Activated T-helper 2 cell treated with anti-CD3 and anti-CD28 coated beads, Interferon-gamma antibody, Interleukin-2, Interleukin-4, amounts not matched to agents 10 μg/mL and 5 μg/mL and 100 μg/mL, durations not matched to agents 14 hours and 24 hours and 36 hours (primary cell): ENCODE measurements at places on chromosomes 5 and 9. TPM values are rescaled to one million over a fixed set of nuclear protein-coding genes. Genes with fewer than 3 reads are reported as not detected.
A peak's percentile ranks its signal among the peaks of the same experiment; 100 is the strongest.

GRCh38 chr5:94017579-94017978, 276.2 kb upstream of the POU5F2 start:
- peaks cover 66% of the 10 kb centered on the region for H3K36me3 ChIP-seq
- no peak overlapping the region for H3K27ac ChIP-seq

GRCh38 chr9:100443781-100444768, 17.1 kb downstream of the MSANTD3 start:
- no peak overlapping the region for H3K27ac ChIP-seq
- H3K4me1 ChIP-seq, result peaks cover 4% of the 10 kb centered on the region
- H3K27me3 ChIP-seq, result no peaks in the 10 kb centered on the region
- peaks cover 20% of the 10 kb centered on the region for H3K36me3 ChIP-seq

- DNase-seq, result no peak
- no peak overlapping the region for H3K4me3 ChIP-seq
- no peaks in the 10 kb centered on the region for H3K36me3 ChIP-seq
- H3K27me3 ChIP-seq, result peaks cover 10% of the 10 kb centered on the region
- H3K4me1 ChIP-seq, result peaks cover 15% of the 10 kb centered on the region
These were observed 155.1 kb upstream of the RAI14 start for GRCh38 chr5:34501016-34501415.

GRCh38 chr5:59609501-59610265, 283.8 kb downstream of the PDE4D start:
- H3K36me3 ChIP-seq, result no peaks in the 10 kb centered on the region
- peaks cover 23% of the 10 kb centered on the region for H3K27me3 ChIP-seq
- no peak overlapping the region for H3K4me3 ChIP-seq
- no peak overlapping the region for H3K27ac ChIP-seq

- no peak for DNase-seq
- no peaks in the 10 kb centered on the region for H3K4me1 ChIP-seq
- no peaks in the 10 kb centered on the region for H3K36me3 ChIP-seq
- H3K4me3 ChIP-seq, result no peak overlapping the region
These were observed 100.4 kb upstream of the FAM174A start for GRCh38 chr5:100434815-100435214.

DNA sequence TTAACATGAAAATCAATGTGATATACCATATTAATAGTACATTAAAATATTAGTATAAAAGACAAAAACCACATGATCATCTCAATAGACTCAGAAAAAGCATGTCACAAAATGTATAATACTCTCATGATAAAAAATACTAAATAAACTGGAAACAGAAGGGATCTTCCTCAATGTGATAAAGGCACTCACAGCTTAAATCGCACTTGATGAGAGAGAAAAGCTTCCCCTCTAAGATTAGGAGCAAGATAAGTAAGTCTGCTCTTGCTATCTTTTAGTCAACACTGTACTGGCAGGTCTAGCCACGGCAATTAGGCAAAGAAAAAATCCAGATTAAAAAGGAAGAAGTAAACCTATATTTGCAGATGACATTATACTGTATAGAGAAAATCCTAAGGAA, 21.8 kb upstream of the MSH3 start:
- H3K27ac ChIP-seq, result peak overlapping the region; percentile 22
- peaks cover 68% of the 10 kb centered on the region for H3K36me3 ChIP-seq
- no peak overlapping the region for H3K4me3 ChIP-seq
- H3K4me1 ChIP-seq, result peaks cover 6% of the 10 kb centered on the region

DNA sequence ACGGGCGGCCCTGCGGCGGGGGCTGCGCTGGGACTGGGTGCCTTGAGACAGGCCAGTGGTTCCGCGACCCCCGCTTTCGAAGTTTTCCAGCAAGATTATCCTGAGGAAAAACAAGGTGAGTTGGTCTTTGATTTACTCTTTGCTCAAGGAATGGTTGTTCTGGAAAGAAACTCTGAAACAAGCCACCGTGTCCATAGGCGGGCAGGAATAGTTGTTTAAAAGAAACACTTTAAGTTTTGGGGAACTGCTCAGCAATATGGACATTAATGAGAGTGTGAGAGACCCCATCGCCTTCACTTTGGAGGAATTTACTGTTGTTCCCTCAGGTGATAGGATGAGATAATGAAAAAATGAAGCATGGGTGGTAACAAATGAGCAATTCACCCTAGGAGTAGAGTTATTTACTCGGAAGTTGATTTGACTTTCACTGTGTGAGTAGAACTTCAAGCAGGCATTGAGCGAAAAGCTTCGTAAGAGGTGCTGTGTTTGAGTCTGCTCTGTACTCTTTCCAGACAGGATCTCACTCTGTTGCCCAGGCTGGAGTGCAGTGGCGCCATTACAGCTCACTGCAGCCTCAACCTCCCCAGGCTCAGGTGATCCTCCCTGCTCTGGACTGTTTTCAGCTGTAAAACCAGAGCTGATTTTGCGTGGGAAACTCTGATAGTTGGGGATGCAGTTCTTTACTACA, 1.1 kb downstream of the DMRTA1 start:
- peaks cover 8% of the 10 kb centered on the region for H3K4me1 ChIP-seq
- no peak overlapping the region for H3K27ac ChIP-seq
- no peak for DNase-seq
- no peaks in the 10 kb centered on the region for H3K36me3 ChIP-seq
- no peak overlapping the region for H3K4me3 ChIP-seq

DNA sequence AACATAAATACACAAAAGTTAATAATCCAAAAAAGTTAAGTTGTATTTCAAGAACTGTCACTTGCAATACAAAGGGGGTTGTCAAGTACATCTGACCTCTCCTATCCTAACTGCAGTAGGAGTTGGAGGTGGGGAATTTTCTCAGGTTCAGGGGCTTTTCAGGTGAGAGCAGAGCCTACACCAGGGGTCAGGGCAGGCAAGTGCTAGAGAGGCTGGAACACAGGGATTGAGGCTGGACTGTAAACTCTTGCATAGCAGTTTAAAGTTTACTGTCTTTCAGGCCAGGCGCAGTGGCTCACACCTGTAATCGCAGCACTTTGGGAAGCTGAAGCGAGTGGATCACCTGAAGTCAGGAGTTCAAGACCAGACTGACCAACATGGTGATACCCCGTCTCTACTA, 25.4 kb upstream of the RASGRF2 start:
- peaks cover 8% of the 10 kb centered on the region for H3K4me1 ChIP-seq
- no peak for DNase-seq
- H3K4me3 ChIP-seq, result no peak overlapping the region
- no peaks in the 10 kb centered on the region for H3K27me3 ChIP-seq
- H3K36me3 ChIP-seq, result no peaks in the 10 kb centered on the region
- no peak overlapping the region for H3K27ac ChIP-seq

- H3K27me3 ChIP-seq, result peaks cover 19% of the 10 kb centered on the region
- no peak for DNase-seq
- peak overlapping the region; percentile 26 for H3K4me3 ChIP-seq
- no peak overlapping the region for H3K27ac ChIP-seq
These were observed 2.9 kb upstream of the DELE1 start for GRCh38 chr5:141920771-141921170.

DNA sequence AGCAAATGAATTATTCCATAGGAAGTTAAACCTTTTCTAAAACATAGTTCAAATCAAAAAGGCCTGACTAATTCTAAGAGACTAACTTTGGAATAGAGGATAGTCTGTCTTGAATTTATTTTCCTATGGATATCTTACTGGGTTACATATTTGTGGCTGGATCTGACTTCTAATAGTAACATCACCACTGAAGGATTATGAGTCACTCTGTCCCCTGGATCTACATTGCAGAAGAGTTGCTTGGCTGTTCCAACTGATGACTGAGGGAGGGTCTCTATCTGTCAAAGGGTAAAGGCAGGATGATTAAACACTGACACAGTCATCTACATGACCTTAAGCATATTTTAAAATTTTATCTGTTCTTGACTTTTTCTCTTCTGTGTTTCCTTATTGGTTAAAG, 119.6 kb upstream of the FST start:
- no peaks in the 10 kb centered on the region for H3K27me3 ChIP-seq
- H3K27ac ChIP-seq, result no peak overlapping the region
- H3K36me3 ChIP-seq, result no peaks in the 10 kb centered on the region
- H3K4me3 ChIP-seq, result no peak overlapping the region
- H3K4me1 ChIP-seq, result no peaks in the 10 kb centered on the region
- no peak for DNase-seq

GRCh38 chr5:138972836-138973235, 97.7 kb upstream of the LRRTM2 start:
- H3K4me3 ChIP-seq, result no peak overlapping the region
- peaks cover 19% of the 10 kb centered on the region for H3K4me1 ChIP-seq
- H3K36me3 ChIP-seq, result no peaks in the 10 kb centered on the region
- no peak overlapping the region for H3K27ac ChIP-seq
- no peak for DNase-seq

GRCh38 chr5:63483338-63483737, 478.9 kb downstream of the HTR1A start:
- no peaks in the 10 kb centered on the region for H3K4me1 ChIP-seq
- DNase-seq, result no peak
- H3K27ac ChIP-seq, result no peak overlapping the region
- H3K27me3 ChIP-seq, result no peaks in the 10 kb centered on the region
- no peaks in the 10 kb centered on the region for H3K36me3 ChIP-seq

- no peak overlapping the region for H3K27ac ChIP-seq
- H3K4me1 ChIP-seq, result no peaks in the 10 kb centered on the region
- H3K4me3 ChIP-seq, result no peak overlapping the region
- no peaks in the 10 kb centered on the region for H3K27me3 ChIP-seq
These were observed 10.1 kb downstream of the SH3GL2 start for GRCh38 chr9:17588941-17589340.

DNA sequence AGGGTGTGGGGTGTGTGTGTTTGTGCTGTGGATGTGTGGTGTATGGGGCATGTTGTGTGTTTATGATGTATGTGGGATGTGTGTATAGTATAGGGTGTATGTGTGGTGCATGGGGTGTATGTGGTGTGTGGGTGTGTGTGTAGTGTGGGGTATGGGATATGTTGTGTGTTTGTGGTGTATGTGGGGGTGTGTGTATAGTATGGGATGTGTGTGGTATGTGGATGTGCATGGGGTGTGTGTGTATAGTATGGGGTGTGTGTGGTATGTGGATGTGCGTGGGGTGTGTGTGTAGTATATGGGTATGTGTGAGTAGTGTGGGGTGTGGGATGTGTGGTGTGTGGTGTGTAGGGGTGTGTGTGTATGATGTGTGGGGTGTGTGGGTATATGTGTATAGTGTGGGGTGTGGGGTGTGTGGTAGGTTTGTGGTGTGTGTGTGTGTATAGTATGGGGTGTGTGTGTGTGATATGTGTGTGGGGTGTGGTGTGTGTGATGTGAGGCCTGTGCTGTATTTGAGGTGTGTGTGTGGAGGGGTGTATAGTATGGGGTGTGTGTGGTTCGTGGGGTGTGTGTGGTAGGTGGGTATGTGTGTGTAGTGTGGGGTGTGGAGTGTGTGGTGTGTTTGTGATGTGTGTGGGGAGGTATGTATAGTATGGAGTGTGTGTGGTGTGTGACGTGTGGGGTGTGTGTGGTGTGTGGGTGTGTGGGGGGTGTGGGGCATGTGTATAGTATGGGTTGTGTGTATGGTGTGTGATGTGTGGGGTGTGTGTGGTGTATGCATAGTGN, 10.5 kb downstream of the ECSCR start:
- H3K27me3 ChIP-seq, result no peaks in the 10 kb centered on the region
- H3K4me1 ChIP-seq, result peaks cover 44% of the 10 kb centered on the region
- DNase-seq, result no peak
- peaks cover 19% of the 10 kb centered on the region for H3K36me3 ChIP-seq

DNA sequence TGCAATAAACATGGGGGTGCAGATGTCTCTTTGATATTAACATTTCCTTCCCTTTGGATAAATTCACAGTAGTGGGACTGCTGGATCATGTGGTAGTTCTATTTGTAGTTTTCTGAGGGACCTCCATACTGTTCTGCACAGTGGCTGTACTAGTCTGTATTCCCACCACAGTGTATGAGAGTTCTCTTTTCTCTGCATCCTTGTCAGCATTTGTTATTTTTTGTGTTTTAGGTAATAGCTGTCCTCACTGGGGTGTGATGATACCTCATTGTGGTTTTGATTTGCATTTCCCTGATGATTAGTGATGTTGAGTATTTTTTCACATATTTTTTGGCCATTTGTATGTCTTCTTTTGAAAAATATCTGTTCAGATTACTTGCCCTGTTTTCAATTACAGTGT, 562.5 kb downstream of the CSNK1G3 start:
- no peak overlapping the region for H3K27ac ChIP-seq
- H3K27me3 ChIP-seq, result no peaks in the 10 kb centered on the region
- no peaks in the 10 kb centered on the region for H3K36me3 ChIP-seq
- H3K4me3 ChIP-seq, result no peak overlapping the region
- no peaks in the 10 kb centered on the region for H3K4me1 ChIP-seq
- no peak for DNase-seq

DNA sequence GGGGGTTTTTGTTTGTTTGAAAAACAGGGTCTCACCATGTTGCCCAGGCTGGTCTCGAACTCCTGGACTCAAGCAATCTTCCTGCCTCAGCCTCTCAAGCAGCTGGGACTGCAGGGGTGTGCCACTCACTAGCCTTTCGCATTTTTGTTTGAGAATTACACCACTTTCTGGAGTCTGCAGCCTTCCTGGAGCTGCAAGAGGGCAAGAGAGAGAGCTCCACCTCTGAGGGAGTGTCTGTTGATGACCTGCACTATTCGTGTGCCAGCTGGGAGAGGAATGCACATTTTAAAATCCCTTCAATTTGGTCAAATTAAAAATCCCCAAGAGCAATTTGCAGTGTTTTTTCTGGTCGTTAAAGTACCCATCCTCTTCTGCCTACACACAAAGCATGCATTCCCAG, 5.0 kb upstream of the CKMT2 start:
- no peaks in the 10 kb centered on the region for H3K27me3 ChIP-seq
- H3K27ac ChIP-seq, result no peak overlapping the region
- H3K4me1 ChIP-seq, result no peaks in the 10 kb centered on the region
- H3K4me3 ChIP-seq, result no peak overlapping the region
- DNase-seq, result no peak

Gene CAPSL
- total RNA-seq, result 0.50 and 1.2 TPM in 2 replicates

Gene BTNL8
- total RNA-seq, result 0.18 and 0.25 TPM in 2 replicates

Gene SLC23A1
- total RNA-seq, result 2.1 and 4.2 TPM in 2 replicates

Gene SLC46A2
- not detected in 2 replicates for total RNA-seq

Gene C9orf153
- total RNA-seq, result 0.34 and 0.41 TPM in 2 replicates

Gene SREK1
- total RNA-seq, result 67.8 and 69.9 TPM in 2 replicates

Gene ZNF883
- 0.16 TPM in 1 of 2 replicates, not detected in the other for total RNA-seq

Gene GRPEL2
- 22.5 TPM in 2 replicates for total RNA-seq

Gene NTNG2
- 3.8 and 5.2 TPM in 2 replicates for total RNA-seq

Gene SLC1A3
- not detected in 2 replicates for total RNA-seq

Gene ALDH1A1
- not detected in 2 replicates for total RNA-seq
